ENCODE measurements at places on chromosomes 6 and 20. TPM values are rescaled to one million over a fixed set of nuclear protein-coding genes. Genes with fewer than 3 reads are reported as not detected.

Gene BPIFB4
- total RNA-seq = not detected

DNA sequence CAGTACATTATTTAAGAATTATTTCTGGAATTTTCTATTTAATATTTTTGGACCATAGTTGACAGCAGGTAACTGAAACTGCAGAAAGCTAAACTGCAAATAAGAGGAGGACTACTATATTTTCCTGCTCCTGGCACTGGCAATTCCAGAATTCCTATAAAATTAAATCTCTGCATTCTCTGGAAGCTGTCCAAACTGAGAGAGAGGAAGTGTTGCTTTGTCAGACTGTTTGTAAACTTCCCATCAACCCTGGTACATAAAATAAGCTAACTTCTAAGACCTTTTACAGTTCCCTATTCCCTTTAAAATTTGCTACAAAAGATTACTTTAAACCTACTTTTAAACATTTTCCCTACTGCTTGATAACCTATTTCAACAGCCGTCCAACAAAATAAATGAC lies 196.1 kb upstream of the RUNX2 start:
- DNase-seq = peak; percentile 15

DNA sequence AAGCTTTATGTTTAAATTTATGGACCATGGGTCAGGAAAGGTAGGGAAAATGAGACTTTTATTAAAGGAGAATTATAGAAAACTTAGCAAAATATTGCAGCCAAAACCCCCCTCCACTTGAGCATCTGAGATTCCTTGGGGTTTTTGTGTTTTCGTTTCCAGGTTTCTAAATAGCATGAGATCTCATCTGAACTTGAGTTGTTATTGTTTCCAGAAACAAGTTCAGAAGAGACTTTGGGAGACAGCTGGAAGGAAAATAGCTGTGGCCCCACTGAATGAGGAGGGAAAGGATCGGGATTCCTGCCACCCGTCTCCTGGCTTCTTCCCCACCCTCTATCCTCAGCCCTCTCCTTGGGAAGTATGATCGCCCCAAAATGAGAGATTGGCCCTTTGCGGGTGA lies 75.5 kb downstream of the TBC1D7 start:
- DNase-seq = no peak

- DNase-seq = no peak
Observed at GRCh38 chr6:167092672-167093339, 30.1 kb upstream of the CCR6 start.

DNA sequence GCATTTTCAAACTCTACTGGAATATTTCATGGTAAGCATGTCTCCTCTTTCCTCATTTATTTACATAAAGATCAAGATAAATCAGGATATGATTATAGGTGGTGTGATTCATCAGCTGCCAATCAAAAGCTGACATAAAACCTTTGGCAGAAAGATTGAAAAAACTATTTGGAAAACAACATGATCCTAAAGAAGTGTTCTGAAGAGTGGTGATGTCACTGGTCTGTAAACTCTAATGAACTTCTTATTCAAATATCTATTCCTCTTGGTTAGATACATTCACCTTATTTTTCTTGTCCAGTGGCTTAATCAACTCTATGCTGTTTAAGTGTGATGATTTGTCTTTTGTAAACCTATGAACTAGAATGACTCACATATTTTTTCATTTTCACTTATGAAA lies 535.5 kb upstream of the CITED2 start:
- DNase-seq = no peak

- no peak for DNase-seq
Observed at GRCh38 chr6:163902993-163903392, 488.5 kb downstream of the QKI start.

Gene TNFRSF21
- total RNA-seq = 120 TPM

- DNase-seq = no peak
Observed at GRCh38 chr6:147447835-147448611, 60.5 kb upstream of the SAMD5 start.

DNA sequence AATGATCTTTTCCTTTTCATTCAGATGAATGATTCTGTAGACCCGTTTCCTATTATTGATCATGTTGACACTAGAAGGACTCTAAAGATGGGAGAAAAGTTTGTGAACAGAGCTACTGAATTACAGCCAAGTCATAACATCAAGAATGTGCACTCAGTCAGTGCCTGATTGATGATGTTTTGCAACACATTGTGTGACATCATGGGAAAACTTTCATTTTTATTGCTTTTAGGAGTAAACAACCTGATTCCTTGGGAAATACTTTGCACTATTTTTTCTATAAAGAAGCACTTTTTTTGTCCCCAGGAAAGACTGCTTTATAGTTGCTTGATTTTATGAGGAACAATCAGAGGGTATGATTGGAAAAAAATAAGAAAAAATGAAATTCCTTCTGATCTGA lies 383.8 kb upstream of the JAG1 start:
- no peak for DNase-seq

GRCh38 chr6:36139431-36139830 lies 9.1 kb downstream of the MAPK13 start:
- peak; percentile 48 for DNase-seq

Gene C6orf163
- total RNA-seq = 0.26 TPM

GRCh38 chr20:44959638-44960102 lies 527 bp downstream of the TOMM34 start:
- peak; percentile 69 for DNase-seq

Gene SNAP91
- total RNA-seq = 1.3 TPM

GRCh38 chr20:15817351-15817750 lies 755.9 kb downstream of the KIF16B start:
- no peak for DNase-seq

DNA sequence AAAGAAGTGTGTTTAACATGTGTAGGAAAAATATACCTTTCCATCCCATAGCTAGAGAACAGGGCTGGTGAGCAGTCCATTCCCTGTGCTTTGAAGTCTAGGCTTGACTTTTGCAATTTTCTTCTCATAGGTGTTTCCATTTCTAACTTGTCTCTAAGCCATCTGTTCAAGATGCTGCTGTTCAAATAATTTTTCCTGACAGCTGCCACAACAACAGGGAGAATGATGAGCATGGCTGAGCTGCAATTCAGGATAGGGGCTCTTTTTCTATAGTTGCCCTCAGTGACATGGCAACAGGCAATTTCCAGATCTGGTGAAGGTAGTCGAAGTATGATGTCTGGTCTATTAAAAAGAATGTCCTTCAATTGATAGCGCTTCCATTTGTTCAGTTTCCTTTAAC lies 103.0 kb upstream of the HS3ST5 start:
- DNase-seq = no peak

DNA sequence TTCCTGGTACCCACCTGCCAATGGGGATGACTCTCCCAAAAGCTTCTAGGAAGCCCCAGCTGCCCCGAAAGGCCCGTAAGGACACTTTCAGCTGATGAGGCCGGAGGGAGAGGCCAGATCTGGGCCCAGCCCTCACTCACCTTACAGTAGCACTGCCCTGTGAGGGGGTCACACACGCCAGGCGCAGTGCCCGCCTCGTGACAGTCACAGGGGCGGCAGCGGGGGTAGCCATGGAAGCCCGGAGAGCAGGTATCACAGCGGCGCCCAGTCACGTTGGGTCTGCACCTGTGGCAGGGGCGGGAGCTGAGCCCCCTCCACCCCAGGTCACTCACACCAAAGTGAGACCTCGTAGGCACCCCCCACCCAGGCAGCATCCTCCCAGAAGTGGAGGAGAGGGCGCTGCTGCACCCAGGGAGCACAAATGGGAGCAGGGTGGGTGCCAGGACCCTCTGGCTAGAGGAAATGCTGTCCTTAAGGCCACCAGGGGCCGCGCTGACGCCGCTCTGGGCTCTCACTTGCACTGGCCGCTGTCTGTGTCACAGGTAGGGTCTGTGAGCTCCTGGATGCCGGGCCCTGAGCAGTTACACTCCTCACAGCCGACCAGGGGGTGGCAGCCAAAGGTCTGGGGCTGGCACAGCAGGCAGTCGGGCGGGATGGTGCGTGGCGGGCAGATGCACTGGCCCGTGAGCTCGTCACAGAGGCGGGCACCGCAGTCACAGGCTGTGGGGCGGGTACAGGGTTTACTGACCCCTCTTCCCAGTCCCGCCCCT lies 25.1 kb downstream of the ADRM1 start:
- no peak for DNase-seq

DNA sequence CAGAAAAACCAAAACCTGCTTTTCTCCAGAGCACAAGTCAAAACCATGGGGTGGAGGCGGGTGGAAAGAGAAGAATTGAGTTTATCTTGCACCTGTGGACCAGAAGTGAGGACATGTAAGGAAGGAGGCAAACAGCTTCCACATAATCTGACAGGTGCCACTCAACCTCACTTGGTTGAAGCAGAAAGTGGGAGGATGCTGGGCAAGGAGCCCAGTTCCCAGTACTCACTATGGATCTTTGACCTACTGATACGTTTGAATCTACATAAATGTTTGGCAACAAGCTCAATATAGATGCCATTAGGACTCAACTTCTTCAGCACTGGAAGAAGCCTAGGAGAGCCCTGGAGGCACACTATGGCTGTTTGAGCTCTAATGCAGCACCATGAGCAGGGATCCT lies 285.5 kb downstream of the KIF16B start:
- no peak for DNase-seq

Gene LTA
- total RNA-seq = not detected

DNA sequence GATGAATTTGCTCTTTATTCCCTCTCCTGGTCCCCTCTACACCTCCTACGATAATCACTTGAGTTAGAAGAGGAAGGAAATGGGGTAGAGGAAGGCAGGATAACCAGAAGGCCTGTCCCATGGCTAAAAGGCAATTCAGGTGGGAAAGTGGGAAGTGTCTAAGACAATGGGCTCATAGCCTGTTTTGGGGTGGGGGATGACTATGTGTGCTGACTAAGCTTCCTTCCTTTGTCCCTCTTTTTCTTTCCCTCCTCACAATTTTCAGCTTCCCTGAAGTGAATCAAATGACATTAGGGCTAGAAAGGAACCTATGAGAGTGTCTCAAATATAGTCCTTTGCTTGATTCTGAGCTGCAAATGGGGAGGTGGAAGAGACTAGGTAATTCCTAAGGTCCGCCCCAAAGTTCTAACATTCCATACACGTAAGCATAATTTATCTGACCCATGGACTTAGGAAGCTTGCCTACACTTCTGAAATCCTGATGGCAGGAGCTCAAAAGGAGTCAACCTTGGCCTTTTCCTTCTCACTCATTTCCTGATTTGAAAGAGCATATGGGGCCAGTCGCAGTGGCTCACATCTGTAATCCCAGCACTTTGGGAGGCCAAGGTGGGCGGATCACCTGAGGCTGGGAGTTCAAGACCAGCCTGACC lies 24.3 kb downstream of the EDEM2 start:
- DNase-seq = no peak

Gene TMEM151B
- not detected for total RNA-seq

DNA sequence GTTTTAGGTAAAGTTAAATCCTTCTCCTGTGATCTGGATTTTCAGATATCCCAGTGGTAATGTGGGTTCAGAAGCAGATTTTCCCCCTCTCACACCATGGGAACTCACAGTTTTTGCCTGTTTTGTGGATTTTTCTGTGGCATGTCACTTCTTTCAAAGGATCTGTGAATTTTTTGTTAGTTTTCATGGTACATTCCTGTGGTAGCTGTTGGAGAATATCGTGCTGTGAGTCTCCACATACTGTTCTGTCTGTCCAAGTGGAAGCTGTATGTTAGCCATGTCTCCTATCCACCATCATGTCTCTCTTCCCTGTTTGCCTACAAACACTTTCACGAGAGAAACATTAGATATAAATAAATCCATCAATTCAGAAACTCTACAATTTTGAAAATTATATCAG lies 378.7 kb upstream of the ADGRB3 start:
- no peak for DNase-seq

DNA sequence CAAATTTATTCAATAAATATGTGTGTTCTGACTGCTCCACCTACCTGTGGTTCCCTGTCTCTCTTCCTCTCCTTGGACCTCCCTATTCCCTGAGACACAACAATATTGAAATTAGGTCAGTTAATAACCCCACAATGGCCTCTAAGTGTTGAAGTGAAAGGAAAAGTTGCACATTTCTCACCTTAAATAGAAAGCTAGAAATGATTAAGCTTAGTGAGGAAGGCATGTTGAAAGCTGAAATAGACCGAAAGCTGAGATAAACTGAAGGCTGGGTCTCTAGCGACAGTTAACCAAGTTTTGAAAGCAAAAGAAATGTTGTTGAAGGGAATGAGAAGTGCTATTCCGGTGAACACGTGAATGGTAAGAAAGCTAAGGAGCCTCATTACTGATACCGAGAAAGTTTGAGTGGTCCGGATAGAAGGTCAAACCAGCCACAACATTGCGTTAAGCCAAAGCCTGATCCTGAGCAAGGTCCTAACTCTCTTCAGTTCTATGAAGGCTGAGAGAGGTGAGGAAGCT lies 34.1 kb downstream of the UST start:
- no peak for DNase-seq

Gene BTBD9
- 6.7 TPM for total RNA-seq

Gene BPIFB1
- total RNA-seq = not detected

GRCh38 chr20:42678895-42679294 lies 510.8 kb downstream of the PTPRT start:
- no peak for DNase-seq

GRCh38 chr6:132525866-132526265 lies 12.2 kb upstream of the TAAR9 start:
- no peak for DNase-seq

GRCh38 chr20:535958-536357 lies 7.6 kb downstream of the CSNK2A1 start:
- DNase-seq = peak; percentile 61

DNA sequence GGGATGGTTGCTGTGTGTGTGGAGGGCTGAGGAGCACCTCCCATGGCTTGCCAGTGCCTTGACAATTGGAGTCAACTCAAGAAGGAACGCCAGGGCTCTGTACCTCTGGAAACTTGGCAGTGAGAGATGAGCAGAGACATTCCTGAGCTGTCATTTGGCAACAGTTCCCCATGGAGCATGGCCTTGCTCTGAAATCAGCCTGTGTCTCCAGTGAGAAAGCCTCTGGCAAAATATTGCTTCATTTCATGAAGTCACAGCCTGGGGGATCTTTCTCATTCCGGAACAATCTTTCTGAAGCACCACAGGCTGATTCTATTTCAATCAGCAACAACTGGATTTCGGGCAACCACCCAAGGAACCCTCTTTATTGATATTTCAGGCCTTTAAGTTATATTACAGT lies 52.2 kb upstream of the FNDC1 start:
- no peak for DNase-seq

Gene PLG
- not detected for total RNA-seq

DNA sequence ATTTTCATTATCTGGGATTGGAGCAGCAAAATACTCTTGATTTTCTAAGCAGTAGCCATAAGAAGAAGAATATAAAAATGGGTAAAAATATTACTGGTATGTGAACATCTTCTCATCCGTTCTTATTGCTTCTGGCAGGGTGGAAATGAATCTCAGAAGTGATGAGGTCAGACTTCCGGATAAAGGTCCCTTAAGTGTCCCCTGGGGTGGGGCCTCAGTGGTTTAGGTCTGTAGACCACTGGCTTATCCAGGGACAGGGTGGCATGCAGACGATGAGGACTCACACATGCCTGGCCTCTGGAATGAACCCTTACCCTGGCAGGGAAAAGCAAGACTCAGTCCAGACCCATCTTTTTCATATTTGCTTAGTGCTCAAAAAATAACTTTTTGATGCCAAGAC lies 143.3 kb downstream of the UST start:
- DNase-seq = no peak

Measured in dermis microvascular lymphatic vessel endothelial cell (primary cell).